Common myeloid progenitor, CD34-positive (primary cell): ENCODE measurements at places on chromosomes 16 and 17.

- H3K27ac ChIP-seq: no peak overlapping the region
- H3K4me3 ChIP-seq: no peak overlapping the region
- H3K27me3 ChIP-seq: no peaks in the 10 kb centered on the region
- H3K36me3 ChIP-seq: no peaks in the 10 kb centered on the region
- H3K4me1 ChIP-seq: no peaks in the 10 kb centered on the region
Measured at GRCh38 chr17:13785981-13786598, 184.4 kb upstream of the HS3ST3A1 start.

- no peak overlapping the region for H3K27ac ChIP-seq
- no peaks in the 10 kb centered on the region for H3K36me3 ChIP-seq
- DNase-seq: no peak
- H3K4me3 ChIP-seq: no peak overlapping the region
Measured at GRCh38 chr16:54275956-54276355, 10.6 kb downstream of the IRX3 start.

- H3K4me1 ChIP-seq: no peaks in the 10 kb centered on the region
- no peak for DNase-seq
- H3K36me3 ChIP-seq: no peaks in the 10 kb centered on the region
- H3K27ac ChIP-seq: no peak overlapping the region
- no peak overlapping the region for H3K4me3 ChIP-seq
Measured at GRCh38 chr17:34800661-34801060, 160.6 kb downstream of the CCT6B start.

GRCh38 chr17:76246080-76247066 lies 6.1 kb upstream of the RNF157 start:
- H3K27me3 ChIP-seq: peaks cover 25% of the 10 kb centered on the region
- no peak overlapping the region for H3K4me3 ChIP-seq
- no peak overlapping the region for H3K27ac ChIP-seq
- no peaks in the 10 kb centered on the region for H3K36me3 ChIP-seq
- DNase-seq: no peak

- H3K27me3 ChIP-seq: no peaks in the 10 kb centered on the region
- peak; percentile 43 for DNase-seq
- peaks cover 32% of the 10 kb centered on the region for H3K4me1 ChIP-seq
- H3K4me3 ChIP-seq: peak overlapping the region; percentile 94
- peak overlapping the region; percentile 46 for H3K27ac ChIP-seq
Measured at GRCh38 chr16:48608871-48609651, 919 bp downstream of the N4BP1 start.

DNA sequence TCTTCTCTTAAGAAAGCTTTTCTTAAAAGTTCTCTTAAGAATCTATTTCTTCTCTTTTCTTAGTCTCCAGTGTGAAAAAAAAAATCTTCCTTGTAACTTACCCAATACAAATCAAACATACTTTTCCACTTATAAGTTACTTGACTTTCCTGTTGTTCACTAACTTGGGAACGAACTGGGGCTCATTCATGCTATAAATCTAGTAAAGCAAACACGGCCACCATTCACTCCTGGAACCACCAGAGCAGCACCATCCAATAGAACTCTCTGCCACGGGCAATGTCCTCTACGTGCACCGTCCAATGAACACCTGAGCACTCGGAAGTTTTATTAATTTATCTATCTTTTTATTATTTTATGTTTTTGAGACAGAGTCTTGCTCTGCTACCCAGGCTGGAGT lies 20.8 kb downstream of the SRP68 start:
- no peak overlapping the region for H3K4me3 ChIP-seq
- H3K27ac ChIP-seq: no peak overlapping the region
- peaks cover 80% of the 10 kb centered on the region for H3K36me3 ChIP-seq
- H3K4me1 ChIP-seq: no peaks in the 10 kb centered on the region
- no peaks in the 10 kb centered on the region for H3K27me3 ChIP-seq

DNA sequence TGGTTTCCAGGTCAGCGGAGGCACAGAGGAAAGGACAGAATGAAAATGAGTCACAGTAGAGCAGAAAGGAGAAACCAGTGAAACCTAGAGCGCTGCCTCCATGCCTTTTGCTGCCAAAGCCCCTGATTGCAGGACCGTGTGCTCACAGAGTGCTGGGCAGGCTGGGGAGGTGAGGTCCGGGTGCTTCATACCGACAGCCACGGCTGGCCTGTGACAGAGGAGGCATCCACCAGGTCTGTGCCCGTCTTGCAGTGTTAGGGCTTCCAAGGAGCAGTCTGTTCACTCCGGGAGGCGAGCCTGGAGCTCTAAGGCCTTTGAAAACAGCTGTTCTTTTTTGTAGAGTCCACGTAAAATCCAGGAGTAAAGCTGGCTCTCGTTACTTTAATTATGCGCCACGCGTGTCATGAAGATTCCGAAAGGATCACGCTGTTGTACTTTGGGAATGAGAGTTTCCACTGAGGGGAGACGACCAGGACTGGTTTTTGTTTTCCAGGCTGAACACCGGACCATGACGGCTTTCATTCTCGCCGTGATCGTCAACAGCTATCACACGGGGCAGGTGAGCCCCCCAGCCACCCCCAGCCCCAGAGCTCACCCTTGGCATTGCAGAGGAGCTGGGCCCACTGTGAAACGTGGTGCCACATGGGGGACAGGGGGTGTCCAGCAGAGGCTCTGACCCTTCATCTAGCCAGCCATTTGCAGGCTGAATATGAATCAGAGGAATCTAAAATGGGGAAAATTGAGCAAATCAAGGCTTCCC lies 108.5 kb upstream of the CHMP6 start:
- DNase-seq: no peak
- no peaks in the 10 kb centered on the region for H3K27me3 ChIP-seq
- no peaks in the 10 kb centered on the region for H3K4me1 ChIP-seq
- H3K27ac ChIP-seq: no peak overlapping the region
- H3K4me3 ChIP-seq: no peak overlapping the region
- peaks cover 49% of the 10 kb centered on the region for H3K36me3 ChIP-seq

- no peaks in the 10 kb centered on the region for H3K27me3 ChIP-seq
- no peak for DNase-seq
- H3K4me3 ChIP-seq: no peak overlapping the region
- H3K27ac ChIP-seq: no peak overlapping the region
- no peaks in the 10 kb centered on the region for H3K36me3 ChIP-seq
- H3K4me1 ChIP-seq: peaks cover 15% of the 10 kb centered on the region
Measured at GRCh38 chr16:750485-750884, 9.7 kb upstream of the CIAO3 start.

DNA sequence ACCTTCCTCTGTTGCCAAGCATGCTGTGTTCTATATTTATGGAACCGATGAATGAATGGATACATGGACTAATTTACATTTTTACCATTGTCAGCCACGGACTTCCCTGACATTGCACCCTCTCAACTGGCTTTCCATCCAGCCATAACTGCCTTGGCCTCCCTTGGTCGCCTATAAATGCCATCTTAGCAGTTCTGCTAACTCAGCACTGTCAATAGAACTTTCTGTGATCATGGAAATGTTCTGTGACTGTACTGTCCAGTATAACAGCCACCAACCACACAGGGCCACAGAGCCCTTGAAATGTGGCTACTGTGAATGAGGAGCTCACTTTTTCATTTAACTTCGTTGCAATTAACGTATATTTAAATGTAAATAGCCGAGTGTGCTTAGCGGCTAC lies 8.7 kb upstream of the BCO1 start:
- no peak overlapping the region for H3K27ac ChIP-seq
- H3K4me3 ChIP-seq: no peak overlapping the region
- no peaks in the 10 kb centered on the region for H3K4me1 ChIP-seq
- H3K27me3 ChIP-seq: no peaks in the 10 kb centered on the region

DNA sequence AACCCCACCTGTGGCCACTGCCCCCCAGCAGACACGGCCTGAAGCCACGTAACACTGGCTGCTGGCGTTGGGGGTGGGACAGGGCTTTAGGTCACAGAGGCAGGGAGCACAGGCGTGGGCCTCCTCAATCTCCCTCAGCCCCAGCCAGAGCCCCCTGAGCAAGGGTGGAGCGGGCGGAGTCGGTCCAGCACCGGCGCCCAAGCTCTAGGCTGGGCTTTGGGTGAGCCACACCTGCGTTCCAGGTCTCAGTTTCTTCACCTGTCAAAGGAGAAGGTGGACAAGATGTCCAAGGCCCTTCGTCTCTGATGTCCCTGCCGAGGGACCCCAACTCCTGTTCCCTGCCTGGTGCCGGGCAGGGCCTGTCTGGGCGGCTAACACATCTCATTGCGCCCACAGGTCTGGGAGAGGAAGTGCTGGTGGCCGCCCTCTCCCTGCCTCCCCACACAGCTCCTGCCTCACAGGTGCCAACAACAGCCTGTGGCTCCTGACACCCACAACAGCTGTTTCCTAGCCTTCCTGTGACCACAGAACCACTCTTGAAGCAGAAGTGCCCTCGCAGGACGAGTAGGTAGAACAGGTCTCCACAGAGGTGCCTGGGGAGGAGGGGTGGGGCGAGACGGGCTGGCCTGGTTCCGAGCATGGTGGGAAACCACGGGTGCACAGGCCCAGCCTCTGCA lies 12.0 kb downstream of the FAM83G start:
- H3K4me3 ChIP-seq: peak overlapping the region; percentile 33
- H3K4me1 ChIP-seq: peaks cover 41% of the 10 kb centered on the region
- DNase-seq: peak; percentile 99
- no peaks in the 10 kb centered on the region for H3K36me3 ChIP-seq
- no peaks in the 10 kb centered on the region for H3K27me3 ChIP-seq
- no peak overlapping the region for H3K27ac ChIP-seq

DNA sequence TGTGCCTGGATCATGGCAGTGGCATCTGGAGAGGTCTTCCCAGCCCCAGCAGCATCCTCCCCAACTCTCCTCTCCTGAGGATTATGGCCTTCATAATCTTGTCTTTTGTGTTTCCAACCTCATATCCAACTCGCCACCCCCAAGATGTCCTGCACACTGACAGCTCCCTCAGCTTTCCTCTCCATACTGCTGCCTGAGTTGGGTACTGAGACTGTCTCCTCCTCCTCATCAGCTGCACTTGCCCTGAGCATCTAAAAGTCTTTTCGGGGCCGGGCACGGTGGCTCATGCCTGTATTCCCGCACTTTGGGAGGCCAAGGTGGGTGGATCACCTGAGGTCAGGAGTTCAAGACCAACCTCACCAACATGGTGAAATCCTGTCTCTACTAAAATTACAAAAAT lies 2.0 kb downstream of the CD300LB start:
- no peaks in the 10 kb centered on the region for H3K27me3 ChIP-seq
- peaks cover 23% of the 10 kb centered on the region for H3K4me1 ChIP-seq
- DNase-seq: no peak
- H3K36me3 ChIP-seq: no peaks in the 10 kb centered on the region
